ENCODE measurements at places on chromosomes 3 and 15.

- DNase-seq: no peak
Measured at GRCh38 chr3:43549626-43550290, 72.1 kb downstream of the ANO10 start.

DNA sequence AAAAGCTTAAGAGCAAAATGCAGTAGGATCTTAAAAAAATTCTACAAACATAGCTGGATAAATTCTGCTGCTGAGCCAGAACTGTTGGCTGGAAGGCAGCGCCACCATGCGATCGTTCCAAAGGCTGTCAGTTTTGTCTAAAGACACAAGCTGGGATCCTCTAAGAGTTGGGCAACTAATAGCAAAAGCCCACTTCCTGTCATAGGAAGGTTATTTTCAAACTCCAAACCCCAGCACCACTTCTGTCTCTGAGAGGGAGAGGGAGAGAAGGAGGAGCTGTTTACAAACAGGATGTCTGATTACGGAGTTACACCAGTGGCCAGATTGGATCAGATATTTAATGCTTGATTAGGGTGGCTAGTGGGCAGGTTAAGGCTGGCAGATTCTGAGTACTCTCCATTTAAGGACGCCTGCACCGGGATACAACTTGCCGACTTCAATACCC, 44.0 kb downstream of the EIF4E3 start:
- DNase-seq: peak; percentile 83

DNA sequence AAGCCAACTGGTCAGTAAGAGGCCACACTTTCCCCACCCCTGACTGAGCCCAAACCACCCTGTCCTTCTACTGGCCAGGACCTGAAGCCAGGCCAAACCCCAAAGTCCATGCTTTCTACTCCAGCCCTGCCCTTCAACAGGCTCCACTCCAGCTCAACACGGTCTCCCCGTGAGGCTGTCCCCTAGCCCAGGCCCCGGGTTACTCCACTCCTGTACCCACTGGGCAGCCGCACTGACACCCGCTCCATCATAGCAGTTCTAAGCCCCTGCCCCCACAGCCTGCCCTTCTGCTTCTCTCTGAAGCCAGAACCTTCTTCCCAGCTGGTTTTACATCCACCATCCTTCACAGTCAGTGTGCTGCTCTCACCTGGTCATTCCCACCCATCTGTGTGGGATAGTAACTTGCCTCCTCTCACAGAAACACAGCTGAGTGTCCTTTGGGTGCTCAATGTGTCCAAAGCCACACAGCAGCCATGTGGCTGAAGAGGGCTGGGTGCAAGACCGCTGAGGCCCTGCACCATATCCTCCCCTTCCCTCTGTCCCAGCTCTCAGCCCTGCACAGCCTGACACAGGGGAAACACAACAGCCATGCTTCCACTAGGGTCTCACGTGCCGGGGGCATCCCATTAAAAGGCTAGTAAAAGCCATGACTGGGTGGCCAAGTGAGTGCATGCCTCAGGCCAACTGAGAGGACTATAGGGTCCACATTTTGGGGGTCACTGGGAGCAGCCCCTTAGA, 38.1 kb downstream of the TLE3 start:
- DNase-seq: no peak

DNA sequence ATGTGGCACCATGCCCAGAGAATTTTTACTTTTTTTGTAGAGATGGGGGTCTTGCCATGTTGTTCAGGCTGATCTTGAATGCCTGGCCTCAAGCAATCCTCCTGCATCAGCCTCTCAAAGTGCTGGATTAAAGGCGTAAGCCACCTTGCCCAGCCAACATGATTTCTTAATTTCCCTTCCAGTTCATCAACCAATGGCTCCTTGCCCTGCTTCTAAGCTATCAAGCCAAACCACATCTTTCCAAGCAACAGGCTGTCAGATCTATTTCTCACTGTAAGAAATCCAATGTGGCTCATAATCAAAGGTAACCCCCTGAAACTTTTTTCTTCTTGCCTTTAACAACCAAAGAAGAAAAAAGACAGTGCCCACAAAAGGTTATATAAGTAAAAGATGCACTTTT, 204.2 kb upstream of the ICE2 start:
- DNase-seq: no peak

DNA sequence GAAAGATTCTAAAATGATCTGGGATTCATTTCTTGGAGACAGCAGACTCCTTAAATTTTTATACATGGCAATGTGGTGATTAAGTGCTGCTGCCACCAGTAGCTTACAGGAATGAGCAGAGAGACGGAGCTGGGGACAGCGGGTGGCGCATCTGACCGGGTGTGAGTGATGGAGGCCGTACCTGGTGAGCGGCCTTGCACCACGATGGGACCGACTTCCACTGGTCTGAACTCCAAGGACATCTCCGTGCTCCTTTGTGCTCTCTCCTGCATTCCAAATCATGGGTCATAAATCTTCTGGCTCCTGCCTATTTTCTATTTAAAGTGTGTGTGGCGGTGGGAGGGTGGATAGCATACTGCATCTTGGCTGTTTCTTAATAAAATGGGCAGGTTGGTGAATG, 262.6 kb downstream of the ABHD5 start:
- no peak for DNase-seq

- no peak for DNase-seq
Measured at GRCh38 chr3:143576568-143577270, 271.5 kb downstream of the SLC9A9 start.
